ENCODE measurements at places on chromosomes 11 and 22.

- DNase-seq = peak; percentile 47
These were observed 18.8 kb downstream of the APOL2 start for GRCh38 chr22:36220451-36220921.

DNA sequence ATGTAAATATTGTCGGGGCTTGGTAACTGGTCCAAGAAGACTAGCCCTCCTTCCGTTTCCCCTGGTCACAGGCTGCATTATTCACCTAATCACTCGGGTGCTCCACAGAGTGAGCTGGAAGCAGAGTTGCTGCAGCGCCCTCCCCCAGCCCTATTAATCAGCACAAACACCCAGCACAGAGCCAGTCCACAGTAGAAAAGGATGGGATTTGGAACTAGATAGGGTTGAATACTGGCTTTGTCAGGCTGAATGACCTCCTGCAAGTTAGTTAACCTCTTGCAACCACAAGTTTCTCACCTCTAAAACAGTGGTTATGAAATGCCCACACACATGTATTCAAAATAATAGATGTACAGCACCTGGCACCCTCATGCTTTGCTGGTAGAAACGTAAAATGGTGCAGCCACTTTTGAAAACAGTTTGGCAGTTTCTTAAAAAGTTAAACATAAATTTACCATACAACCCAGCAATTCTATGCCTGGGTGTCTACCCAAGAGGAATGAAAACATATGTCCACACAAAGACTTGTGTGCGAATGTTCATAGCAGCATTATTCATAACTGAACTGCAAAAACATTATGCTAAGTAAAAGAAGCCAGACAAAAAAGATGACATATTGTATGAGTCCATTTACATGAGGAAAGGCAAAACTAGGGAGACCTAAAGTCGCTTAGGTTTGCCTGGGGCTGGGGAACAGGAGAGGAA is 31.7 kb upstream of the APLP2 start:
- peak; percentile 21 for DNase-seq

GRCh38 chr11:118295815-118296454 is 8.6 kb upstream of the CD3E start:
- peak; percentile 54 for DNase-seq

GRCh38 chr11:66492161-66492865 is 12.1 kb downstream of the DPP3 start:
- DNase-seq = no peak

- no peak for DNase-seq
These were observed 18.9 kb downstream of the MMP3 start for GRCh38 chr11:102824556-102824955.

DNA sequence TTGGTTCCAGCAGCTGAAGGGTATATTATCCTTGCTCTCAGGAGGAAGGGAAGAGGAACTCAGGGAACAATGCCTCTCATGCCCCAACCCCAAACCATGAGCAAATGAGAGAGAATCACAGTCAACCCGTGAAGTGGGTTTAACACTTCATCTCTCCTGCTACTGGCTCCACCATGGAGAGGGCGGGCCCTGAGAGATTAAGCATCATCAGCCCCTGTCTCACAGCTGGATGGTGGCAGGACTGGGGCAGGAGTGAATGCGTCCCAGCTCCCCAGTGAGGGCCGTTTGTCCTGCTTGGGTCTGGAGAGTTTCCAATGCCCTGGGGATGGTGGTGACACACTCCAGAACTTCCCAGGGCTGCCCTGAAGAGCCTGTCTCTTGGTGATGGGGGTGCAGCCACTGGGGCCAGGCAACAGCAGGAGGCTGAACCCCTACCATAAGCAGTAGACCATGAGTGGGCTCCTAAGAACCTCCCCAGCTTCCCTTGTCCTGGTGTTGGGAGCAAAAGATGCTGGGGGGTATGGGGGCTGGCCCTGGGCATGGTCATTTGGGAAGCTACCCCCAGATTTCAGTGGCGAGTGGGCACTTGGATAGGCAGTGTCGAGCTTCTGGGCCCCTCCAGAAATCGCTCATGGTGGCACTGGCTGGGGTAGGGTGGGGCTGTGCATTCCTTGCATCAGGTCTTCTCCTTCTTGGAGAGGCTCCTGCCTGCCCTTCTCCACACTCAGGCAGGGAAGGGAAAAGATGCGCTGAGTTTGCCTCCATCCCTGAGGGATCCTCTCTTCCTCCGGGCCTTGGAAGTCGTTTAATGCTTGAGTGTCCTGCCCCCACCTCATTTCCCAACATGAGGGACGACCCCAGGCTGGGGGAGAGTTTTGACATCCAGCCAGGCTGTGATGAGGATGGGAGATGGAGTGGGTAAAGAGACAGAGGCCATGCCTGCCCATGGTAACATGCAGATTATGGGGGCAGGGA is 157.5 kb downstream of the ST3GAL4 start:
- peak; percentile 65 for DNase-seq

GRCh38 chr11:96187822-96188221 is 155.2 kb downstream of the MAML2 start:
- no peak for DNase-seq

GRCh38 chr11:79956061-79956460 is 515.2 kb upstream of the TENM4 start:
- no peak for DNase-seq

DNA sequence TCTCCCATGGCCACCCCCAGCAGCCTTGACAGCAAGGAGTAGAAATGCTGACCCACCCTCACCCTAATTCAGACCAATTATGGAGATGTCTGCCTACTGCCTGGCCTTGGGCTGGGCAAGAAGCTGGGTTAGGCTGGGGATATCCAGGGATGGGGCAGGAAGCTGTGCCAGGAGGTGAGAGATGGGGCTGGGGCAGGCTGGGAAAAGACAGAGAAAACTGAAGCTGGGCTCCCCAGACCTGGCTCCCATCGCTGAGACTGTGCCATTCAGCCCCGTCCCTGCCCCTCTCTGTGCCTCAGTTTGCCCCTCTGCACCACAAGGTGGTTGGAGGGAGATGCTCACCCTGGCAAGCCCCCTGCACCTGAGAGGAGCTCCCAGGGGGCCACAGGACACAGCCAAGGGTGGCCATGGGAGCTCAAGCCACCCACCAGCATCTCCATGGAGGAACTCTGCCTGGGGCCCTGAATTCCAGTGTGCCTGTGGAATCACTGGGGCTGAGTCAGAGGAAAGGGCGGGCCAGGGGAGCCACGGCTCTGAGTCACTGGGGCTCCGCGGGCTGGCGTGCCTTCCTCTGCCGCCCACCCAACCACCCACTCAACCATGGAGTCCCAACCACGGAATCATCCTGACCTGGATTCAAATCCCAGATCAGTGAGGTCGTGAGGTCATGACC is 6.0 kb upstream of the CARD10 start:
- peak; percentile 56 for DNase-seq

DNA sequence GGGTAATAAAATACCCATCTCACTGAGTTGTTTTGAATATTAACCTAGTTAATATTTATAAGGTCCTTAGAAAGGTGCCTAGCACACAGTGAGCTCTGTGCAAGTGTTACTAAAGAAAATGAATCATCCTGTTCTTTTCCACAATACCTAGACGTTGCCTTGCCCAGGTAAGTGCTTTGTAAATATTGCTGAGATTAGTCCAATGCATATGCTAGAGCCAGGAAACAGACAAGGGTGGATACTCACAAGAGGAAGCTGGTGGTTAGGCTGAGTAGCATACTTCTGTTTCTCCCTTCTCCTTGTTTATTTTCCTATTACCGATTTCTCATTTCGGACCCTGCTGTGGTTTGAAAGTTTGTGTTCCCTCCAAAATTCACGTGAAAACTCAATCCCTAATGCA is 58.1 kb upstream of the BARX2 start:
- no peak for DNase-seq

DNA sequence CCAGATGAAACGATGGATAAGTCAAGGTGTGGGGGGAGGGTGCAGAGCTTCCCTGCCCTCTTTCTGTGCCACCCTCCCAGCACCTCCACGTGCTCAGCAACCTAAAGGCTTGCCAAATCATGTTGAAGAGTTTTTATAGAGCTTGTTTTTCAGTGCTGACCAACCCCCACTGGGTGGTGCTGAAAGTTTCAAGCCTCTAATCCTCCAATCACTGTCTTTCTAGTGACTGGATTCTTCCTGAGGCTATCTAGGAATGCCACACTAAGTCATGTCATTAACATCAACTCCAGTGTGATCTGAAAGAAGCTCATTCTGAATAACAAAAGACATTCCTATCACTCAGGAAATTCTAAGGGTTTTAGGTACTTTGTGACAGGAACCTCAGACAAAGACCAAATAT is 382.6 kb downstream of the DYNC2H1 start:
- DNase-seq = peak; percentile 96

DNA sequence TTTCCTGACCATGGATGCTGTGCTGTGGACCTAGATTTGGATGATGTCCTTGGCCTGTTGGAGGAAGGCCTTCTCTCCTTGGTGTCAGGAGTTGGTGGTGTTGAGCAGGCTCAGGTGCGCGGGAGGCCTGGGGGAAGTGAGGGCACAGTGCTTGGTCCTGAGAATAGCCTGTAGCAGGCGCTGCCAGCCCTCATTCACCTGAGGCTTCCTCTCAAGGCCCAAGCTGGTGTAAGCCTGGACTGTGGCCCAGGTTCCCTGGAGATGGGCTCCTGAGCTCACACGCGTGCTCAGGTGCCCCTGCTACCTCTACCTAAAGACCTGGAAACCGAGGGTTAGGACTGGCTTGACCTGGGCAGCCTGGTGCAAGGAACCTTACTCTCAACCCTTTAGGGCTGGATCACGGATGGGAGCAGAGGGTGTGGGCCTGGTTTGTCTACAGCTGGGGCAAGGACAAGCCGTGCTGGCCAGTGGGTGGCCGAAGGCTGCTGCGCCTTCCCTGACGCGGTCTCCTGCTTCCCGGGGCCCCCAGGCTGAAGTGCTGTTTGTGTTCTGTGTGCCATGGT is 7.8 kb upstream of the GRAMD4 start:
- DNase-seq = no peak
